Dorsolateral prefrontal cortex (tissue), 122 donors: ENCODE measurements at places on chromosomes 3 and 15.

- DNase-seq = no peak
Observed at GRCh38 chr3:138473391-138473790, 39.0 kb downstream of the ESYT3 start.

- DNase-seq = no peak
Observed at GRCh38 chr15:33067456-33067855, 127.1 kb downstream of the FMN1 start.

GRCh38 chr3:184040010-184040409 is 8.5 kb downstream of the HTR3D start:
- DNase-seq = no peak

DNA sequence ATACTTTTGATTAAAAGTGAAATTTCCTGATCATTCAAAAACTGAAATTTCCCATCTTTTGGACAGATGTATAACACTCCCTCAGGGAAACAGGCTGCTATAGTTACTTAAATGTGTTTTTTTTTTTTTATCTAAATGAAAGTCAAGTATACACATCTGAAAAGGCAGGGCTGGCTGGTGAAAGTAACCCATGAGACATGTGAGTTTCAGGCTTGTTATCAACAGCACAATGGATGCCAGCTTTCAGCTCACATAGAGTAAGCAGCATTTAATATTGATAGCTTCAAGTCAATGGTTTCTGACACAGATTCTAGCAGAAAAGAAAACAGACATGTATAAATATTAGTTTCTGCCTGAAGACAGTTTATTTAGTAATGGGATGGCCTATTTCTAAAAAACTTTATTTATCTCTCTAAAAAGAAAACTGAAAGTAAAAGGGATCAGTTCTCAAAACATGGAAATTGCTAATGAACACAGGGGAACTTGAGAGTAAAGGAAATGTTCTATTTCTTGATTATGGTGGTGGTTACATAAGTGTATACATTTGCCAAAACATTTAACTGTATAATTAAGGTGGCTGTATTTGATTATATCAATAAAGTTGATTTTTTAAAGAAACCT is 89.7 kb upstream of the CMC1 start:
- no peak for DNase-seq

GRCh38 chr3:80998022-80998421 is 763.4 kb downstream of the GBE1 start:
- DNase-seq = no peak

GRCh38 chr3:41328926-41329325 is 129.6 kb downstream of the CTNNB1 start:
- no peak for DNase-seq

GRCh38 chr3:13519006-13519791 is 29.7 kb upstream of the FBLN2 start:
- DNase-seq = no peak

GRCh38 chr15:70182858-70183695 is 85.4 kb upstream of the TLE3 start:
- no peak for DNase-seq

DNA sequence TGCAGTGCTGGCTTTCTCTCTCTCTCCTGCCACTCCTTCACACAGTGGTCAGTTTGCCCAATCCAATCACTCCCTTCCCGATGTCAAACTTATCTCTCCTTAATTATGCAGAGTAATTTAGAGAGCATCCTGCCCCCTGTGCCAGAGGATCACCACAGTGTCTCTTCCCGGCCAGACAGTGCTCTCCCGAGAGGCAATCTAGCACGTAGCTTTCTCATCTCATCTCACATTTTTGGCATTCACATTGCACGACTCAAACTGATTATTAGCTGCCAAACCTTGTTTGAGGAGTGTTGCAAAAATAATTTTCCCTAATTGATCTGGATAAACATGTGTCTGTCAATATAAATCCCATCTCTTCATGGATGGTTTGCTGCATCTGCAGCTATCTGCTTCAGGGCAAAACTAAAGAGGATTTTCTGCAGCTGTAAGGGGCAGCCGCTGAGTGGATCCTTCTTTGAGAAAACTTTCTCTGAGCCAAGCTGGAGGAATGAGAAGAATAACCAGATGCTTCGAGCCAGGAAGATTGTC is 37.8 kb downstream of the SSUH2 start:
- no peak for DNase-seq

GRCh38 chr3:158702815-158703481 is 29.3 kb downstream of the RARRES1 start:
- DNase-seq = no peak

- no peak for DNase-seq
Observed at GRCh38 chr3:90062631-90063200, 955.3 kb downstream of the EPHA3 start.

DNA sequence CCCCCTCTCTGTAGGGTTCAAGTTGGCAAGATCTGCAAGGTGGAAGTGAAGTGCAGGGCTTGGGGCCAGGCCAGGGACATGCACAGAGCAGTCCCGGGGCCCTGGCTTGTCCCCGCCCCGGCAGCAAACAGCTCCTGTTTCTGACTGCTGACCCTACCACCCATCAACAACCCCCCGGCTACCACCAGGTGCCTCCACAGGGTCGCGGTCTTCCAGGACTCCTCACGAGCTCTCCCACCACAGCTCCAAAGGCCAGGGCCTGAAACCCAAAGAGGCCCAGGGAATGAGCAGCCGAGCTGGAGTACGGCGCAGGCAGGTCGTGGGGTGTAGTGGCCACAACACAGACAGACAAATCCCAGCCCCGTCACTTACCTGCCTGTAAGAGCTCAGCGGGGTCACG is 121.3 kb upstream of the SMAD3 start:
- DNase-seq = no peak

DNA sequence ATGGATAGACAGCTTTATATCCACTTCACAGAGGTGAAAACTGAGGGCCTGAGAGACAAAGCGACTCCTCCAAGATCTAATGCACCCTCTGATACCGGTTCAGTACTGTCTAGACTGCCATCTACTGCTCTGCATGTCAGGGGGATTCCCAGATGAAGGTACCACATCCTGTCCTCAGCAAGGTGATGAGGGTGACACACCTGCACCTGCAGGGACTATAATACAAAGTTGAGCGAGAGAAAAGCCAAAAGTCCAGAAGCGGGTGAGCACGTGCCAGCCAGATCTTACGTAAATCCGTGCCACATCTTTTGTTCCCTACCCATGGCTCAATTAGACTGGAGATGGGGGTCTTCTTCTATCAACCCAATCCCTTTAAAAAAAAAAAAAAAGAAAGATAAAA is 32.4 kb upstream of the HES1 start:
- DNase-seq = no peak

DNA sequence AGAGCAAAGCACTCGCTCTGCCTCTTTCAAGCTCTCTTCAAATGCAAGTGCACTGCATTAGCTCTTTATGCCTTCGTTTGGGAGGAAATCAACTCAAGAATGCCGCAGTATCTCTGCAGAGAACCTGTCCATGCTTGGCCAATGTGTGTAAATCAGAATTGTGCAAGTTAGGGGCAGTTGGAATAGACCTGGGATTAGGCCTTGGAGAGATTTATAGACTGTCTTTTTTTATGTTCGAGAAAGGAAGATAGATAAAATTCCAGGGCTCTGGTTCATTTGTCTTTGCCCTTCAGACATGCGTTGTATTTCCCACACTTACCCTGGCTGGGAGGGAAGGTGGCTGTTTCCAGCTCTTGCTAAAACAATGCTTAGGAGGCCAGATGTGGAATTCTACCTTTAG is 163.7 kb downstream of the MOBP start:
- DNase-seq = no peak

DNA sequence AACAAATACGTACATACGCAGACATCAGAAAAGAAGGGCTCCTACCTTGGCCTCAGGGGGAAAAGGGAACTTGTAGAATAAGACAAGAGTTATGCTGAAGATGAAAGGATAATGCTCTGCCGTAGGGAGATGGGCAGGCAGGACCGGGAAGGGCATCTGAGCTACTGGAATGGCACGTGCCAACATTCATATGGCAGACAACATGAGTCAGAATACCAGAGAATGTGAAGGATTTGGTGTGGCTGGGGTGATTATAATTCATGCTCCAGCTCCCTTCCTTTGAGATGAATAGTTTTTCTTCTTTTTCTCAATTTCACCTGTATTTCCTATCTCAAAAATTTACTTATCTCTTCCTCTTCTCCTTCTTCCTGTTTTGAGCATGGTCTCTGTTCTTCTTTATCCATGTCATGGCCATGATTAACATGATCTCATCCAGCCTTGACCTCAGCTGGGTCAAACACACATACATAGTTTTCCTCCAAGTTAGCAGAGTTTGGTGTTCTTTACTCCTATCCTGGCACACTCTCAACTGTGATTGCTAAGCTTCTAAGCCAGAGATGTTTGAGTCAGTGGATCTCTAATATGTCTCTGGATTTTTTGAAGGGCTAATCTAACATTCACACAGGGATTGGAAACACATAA is 507.0 kb downstream of the FOXP1 start:
- DNase-seq = no peak

GRCh38 chr15:43919540-43920253 is 92.9 kb downstream of the WDR76 start:
- DNase-seq = no peak

- no peak for DNase-seq
Observed at GRCh38 chr15:86231864-86232721, 152.4 kb downstream of the AGBL1 start.

DNA sequence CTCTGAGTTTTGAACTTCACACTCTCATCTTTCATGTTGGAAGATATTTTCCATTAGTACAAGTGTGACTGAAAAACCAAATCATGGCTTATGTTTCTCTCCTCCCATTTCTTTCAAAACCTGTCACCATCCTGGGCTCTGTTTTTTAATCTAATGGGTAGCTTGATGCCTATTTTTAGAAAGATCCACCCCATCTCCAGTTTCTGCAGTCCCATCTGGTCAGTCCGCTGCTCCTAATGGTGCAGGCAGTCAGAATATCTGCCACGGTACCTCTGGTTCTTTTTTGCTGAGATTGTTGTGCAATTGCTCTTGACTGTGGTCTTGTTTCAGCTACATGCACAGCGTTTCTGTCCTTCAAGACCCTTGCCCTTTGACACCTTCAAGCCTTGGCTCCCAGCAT is 240.9 kb upstream of the CADM2 start:
- no peak for DNase-seq

DNA sequence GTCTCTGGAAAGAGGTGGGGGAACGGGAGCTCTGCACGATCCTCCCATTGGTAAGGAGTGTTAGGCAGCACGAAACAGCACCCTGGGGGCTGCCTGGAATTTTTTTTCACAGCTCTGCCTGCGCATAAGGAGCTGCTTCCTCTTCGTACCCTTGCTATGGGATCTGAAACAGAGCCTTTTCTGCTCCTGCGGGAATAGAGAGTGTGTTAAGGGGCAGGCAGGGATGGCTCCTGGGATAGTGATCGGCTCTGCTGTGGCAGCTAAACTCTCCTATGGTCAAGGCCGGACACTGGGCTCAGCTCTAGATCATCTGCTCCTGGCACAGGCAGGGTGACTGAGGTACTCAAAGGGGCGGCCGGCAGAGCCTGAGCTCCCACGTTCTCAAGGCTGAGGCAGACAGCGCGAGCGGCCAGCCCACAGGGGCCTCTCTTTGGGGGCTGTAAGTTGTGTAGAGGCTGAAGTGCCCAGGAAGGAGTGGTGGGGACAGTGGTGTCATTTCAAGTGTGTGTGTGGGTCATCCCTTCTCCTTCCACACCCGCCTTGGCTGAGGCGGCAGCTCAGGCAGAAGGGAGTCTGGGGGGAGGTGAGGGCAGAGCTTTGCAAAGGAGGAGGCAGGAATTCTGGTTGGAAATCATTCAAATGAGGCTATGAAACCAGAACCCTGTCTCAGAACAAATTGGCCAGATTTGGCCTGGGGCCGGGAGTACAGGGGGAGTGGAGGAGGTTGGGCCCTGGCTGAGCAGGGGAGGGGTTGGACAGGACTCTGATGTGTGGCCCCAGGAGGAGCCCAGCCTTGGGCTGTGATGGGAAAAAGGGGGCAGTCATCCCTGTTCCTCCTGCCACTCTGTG is 31.0 kb downstream of the EPHB3 start:
- DNase-seq = no peak

DNA sequence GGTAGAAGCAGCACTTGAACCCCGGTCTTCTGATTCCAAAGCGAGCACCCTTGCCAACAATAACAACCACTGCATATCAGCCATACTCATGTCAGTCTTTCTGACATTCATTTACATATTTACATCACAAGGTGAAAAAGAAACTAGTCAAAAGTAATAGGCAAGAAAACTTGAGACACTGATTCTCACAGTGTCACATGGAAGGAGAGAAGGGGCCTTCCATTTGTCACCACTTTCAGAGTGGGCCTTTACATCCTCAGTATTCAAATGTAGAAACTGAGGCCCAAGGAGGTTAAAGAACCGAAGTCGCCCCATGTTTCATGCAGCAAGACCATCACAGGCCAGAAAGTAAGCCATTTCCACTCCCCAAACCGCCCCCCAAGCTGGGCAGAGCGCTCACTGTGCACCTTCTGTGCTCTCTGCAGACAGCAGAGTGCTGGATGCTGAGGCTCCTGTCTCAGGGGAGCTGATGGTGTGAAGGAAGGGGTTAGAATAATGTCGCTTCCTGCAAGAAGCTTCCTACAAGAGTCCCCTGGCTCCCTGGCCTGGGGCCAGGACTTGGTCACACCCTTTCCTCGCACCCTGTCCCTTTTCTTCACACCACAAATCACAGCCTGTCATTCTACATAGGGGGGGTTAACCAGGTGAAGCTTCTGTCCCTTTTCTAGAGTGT is 260.1 kb downstream of the UACA start:
- DNase-seq = no peak

GRCh38 chr15:47194718-47195117 is 522.6 kb upstream of the SEMA6D start:
- DNase-seq = no peak

DNA sequence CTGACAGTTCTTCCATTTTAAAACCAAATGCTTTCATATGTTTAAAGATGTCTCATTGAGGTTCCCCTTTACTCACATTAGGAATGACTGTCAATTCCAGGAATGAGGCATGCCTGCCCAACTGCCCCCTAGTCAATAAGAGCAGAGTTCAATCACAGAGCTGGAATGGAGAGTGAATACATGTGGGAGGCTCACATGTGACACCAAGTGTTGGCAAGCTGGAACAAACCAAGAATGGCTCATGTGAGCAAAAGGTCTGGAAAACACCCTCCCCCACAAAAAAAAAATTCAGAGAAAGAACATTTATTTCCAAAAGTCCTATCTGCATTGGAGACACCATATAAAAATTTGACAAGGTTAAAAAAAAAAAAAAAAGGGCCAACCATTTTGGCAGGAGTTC is 3.7 kb downstream of the PBRM1 start:
- DNase-seq = no peak

- no peak for DNase-seq
Observed at GRCh38 chr15:96349857-96350720, 19.6 kb downstream of the NR2F2 start.

DNA sequence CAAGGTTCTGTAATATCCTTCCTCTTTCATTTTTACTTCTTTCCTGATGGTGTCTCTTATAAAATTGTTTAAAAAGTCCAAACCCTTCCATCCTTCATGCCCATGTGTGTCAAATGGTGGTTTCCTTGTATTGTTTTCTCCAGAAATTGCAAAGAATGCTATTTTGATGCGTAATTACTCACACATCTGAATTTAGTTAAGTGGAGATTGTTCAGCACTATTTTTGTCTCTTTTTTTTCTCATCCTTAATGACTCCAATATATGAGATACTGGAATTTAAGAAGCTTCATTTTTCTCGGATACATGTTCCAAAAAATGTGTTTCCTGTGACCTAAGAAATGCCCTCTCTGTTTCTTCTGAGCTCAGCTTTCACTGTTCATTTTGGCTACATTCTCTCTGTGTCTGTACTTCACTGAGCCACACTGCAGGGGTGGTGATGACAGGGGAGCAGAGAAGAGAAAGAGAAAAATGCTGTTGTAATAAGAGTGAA is 799.8 kb downstream of the DIPK2A start:
- no peak for DNase-seq
